ENCODE measurements at places on chromosomes 3 and 15. TPM values are rescaled to one million over a fixed set of nuclear protein-coding genes. Genes with fewer than 3 reads are reported as not detected.

The HCN4 gene
- 0.02 TPM for total RNA-seq

The TLNRD1 gene
- 19.1 TPM for total RNA-seq

The GRIP2 gene
- total RNA-seq, result not detected

The RHOV gene
- total RNA-seq, result 0.80 TPM

The CCR8 gene
- total RNA-seq, result 12.2 TPM

The CCR3 gene
- total RNA-seq, result not detected

The BFSP2 gene
- not detected for total RNA-seq

The PLCB2 gene
- 96.3 TPM for total RNA-seq

The ALDH1A3 gene
- total RNA-seq, result not detected

The ARPP21 gene
- total RNA-seq, result not detected

The DNAH12 gene
- 0.11 TPM for total RNA-seq

The ACAA1 gene
- total RNA-seq, result 69.5 TPM

The SIN3A gene
- total RNA-seq, result 88.4 TPM

The C3orf49 gene
- not detected for total RNA-seq

The C3orf18 gene
- total RNA-seq, result 35.2 TPM

The DGKG gene
- total RNA-seq, result 0.05 TPM

The TYRO3 gene
- total RNA-seq, result 4.0 TPM

The RSL24D1 gene
- total RNA-seq, result 94.0 TPM

The CFAP91 gene
- total RNA-seq, result not detected

The ZBTB20 gene
- total RNA-seq, result 3.3 TPM

The ABCC5 gene
- total RNA-seq, result 20.6 TPM

The OR5K4 gene
- not detected for total RNA-seq

The IMPG2 gene
- 0.05 TPM for total RNA-seq

The RPP25 gene
- 13.1 TPM for total RNA-seq

The TM4SF18 gene
- total RNA-seq, result not detected

The ACTL6A gene
- total RNA-seq, result 114 TPM

Data from activated T-helper 2 cell treated with anti-CD3 and anti-CD28 coated beads, Interferon-gamma antibody, Interleukin-2, Interleukin-4, amounts not matched to agents 10 μg/mL and 5 μg/mL and 100 μg/mL, durations not matched to agents 14 hours and 24 hours and 36 hours (primary cell).